ENCODE measurements at places on chromosomes 5 and 9.

DNA sequence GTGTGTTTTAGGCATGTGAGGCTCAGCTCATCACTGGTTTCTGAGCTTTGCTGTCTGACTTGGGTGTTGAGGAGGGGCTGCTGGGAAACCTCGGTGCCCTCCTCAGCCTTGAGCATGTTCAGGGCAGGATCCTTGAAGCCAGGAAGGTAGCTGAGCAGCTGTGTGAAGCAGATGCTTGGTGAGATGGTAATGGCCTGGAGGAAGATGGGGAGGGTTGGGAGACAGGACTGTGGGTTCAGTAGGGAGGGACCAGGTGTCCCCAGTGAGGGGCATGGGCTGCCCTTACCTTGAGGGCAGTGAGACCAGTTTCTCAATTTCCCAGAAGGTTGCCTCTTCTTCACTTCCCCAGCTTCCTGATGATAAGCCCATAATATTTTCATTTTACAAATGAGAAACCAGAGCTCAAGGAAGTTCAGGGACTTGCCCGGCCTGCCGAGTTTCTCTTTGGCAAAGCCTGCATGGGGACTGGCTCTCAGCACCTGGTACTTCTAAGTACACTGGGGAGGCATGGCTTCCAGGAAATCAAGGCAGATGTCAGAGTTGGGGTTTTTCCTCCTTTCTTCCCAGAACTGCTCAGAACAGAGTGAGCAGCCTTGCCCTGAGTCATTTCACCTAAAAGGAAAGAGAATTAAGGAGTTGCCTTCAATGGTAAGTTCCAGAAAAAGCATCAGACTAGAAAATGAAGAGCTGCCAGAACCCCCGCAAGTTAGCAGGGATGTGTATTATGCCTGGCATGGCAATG, 225.7 kb downstream of the MAST4 start:
- DNase-seq = no peak

- DNase-seq = no peak
These were observed 535.6 kb upstream of the MEF2C start for GRCh38 chr5:89418407-89419085.

DNA sequence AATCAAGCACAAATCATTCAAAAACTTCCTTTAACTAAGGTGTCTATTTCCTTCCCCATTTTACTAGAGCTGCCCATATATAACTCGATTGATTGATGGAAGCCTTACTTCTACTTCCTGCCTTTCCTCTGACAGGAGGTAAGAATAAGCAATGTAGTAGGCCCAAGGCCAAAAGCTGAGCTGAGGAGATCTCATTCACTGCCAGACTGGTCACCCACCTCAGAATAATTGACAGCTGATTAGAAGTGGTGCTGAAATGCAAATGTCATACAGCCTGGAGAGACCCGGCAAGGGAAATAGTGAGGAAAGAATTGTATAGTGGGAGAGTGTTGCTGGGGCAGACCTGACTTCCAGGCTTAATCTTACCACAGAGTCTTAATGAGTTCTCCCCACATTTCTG, 239.9 kb downstream of the SAXO1 start:
- DNase-seq = no peak

DNA sequence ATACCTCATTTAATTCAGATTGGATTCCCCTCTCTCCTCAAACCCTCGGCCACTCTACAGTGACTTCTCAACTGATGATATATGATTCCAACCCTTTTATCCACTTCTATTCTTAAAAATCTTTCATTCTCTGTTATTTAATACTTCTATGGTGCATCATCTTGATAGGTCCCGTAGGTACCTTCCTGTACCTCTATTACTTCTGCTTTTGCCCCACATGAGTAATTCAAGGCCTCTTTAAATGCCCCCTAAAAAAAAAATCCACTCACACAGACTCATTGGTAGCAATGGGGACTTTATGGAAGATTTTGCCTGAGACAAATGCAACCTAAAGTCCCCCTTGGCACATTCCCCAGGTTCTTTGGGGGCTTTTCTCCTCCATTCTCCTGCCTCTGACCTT, 54.3 kb downstream of the FAM81B start:
- no peak for DNase-seq

DNA sequence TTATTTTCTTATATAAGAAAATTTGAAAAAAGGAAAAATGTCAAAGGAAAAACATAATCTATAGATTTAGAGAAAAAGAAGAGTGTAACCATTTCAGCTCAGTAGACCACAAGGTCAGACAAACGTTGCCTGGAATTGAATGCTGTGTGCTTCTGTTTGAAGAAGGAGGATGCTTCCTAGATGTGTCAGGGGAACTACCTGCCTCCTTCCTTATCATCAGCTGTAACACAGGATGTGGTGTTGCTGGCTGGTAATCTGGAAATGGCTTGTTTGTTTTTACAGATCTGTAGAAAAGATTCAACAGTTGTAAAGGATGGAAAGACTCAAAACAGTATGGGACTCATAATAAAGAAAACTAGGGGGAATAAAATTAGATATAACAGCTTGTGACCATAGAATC, 160.7 kb upstream of the MEF2C start:
- DNase-seq = no peak

DNA sequence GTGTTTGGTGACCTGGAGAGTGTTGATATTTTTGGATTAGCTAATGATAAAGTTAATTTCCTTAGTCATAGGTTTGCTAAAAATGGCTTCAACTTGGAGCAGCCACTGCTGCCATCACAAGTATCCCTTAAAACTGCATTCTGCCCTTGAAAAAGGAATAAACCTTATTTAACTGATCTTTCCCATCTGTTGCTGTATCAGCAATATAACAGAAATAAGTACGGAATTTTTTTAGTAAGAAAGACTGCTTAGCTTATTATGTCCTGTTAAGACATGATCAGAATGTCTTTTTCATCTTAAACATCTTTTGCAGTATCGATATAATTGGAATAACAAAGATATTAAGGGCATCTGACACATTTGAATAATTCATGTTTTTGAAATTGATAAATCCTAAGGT, 75.7 kb downstream of the LNPEP start:
- DNase-seq = no peak

- DNase-seq = no peak
These were observed 105.7 kb downstream of the TMC1 start for GRCh38 chr9:72627147-72627546.

- no peak for DNase-seq
These were observed 664.9 kb downstream of the TAF11L14 start for GRCh38 chr5:18299166-18299565.

GRCh38 chr9:83425240-83425639, 113.0 kb downstream of the FRMD3 start:
- DNase-seq = no peak

DNA sequence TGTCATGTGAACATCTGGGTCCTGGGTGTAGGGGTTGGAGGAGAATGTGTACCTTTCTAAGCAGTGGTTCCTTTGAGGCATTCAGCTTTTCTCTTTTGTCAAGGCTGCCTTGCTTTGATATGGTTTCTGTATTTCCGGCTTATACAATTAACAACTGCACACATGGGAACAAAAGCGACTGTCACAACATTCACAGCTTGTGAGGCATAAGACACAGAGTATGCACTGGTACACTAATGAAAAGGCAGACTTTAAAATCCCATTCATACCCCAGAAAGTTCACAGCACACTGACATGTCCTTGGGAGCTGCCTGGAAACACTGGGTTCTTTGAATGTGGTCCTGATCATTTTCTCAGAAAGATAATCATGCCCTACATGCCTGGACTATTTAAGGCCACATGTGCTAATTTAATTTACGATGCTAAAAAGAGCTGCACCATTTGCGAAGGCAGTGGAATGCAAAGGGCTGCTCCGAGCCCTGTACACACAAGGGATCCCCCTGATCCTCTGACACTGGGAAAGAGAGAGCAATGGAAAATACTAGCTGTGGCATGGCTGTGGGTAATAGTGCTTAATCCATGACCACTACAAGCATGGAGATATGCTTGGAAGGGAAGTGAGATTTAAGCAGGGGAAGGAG, 131.8 kb downstream of the EFNA5 start:
- no peak for DNase-seq

- no peak for DNase-seq
These were observed 87.5 kb downstream of the TTLL11 start for GRCh38 chr9:122005597-122005996.

- no peak for DNase-seq
These were observed 37.3 kb downstream of the DMGDH start for GRCh38 chr5:79032031-79032695.

DNA sequence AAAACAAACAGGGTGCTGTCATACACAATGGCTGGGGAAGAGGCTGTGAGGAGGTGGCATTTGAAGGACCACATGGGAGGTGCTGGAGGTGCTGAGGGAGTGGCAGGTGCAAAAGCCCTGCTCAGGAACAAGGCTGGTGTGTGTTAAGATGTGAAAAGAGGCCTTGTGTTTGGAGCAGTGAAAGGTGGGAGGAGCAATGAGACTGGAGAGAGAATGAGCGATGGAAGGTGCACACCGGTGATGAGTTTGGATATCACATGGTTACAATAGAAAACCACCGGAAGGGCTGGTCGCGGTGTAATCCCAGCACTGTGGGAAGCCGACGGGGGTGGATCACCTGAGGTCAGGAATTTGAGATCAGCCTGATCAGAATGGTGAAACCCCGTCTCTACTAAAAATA, 9.2 kb upstream of the FIBCD1 start:
- no peak for DNase-seq

DNA sequence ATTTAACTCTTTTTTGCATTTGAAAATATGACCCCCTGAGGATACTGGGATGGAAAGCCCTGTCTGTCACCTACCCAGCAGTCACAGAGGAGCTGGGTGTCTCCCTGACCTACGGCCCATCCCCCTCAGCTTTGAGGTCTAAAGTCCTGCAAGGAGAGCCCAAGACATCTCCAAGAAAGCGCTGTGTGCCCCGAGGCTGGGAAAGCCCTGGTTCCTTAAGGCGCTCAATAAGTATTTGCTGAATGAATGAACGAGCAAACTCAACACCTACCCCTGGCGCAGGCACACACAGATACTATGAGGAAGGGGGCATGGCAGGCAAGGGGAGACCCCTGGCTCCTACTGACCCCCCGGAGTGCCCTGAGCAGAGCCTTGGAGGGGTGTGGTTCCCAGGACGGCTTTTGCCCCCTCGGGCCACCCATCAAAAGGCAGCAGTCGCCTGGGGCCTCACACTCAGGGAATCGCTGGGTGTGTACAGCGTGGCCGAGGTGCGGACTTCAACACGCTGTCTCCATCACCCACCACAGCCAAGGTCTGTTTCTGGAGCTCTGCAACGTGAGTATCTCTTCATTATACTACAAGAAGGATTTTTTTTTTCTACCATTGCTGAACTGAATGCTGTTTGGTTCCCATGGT, 211.6 kb downstream of the ERCC6L2 start:
- DNase-seq = no peak

DNA sequence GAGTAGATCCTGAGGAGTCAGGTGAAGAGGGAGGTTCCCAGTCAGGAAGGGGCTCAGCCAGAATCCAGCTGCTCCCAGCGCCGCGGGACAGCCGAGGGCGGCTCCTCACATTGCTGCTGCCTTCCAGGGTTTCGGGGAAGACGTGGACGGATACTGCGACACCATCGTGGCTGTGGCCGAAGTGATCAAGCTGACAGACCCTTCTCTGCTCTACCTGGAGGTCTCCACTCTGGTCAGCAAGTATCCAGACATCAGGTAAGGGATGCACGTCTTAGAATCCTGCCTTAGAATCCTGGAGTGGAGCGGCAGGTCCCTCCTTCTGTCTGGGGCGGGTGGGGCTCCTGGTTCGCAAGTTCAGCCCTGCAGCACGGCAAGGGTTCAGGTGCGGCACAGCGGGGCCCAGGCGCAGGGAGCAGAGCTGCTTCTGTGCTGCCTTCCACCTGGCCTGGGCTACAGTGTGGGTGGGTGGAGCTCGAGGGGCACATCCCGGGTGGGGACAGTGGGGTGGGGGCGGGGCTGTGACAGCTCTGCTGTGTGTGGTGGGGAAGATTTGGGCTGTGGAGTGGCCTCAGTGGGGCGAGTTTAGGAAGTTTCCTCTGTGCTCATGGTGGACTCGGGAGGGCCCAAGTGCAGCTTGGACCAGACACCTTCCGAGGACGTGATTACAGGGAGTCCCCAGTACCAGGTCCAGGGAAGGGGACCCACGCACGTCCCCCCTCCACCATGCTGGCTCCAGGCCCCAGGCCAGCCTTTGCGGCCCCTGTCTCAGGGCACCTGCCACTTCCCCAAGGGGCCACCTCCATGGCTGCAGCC, 22.8 kb downstream of the EXOC3 start:
- peak; percentile 51 for DNase-seq

GRCh38 chr9:138009803-138010690, 132.5 kb downstream of the CACNA1B start:
- DNase-seq = peak; percentile 50

DNA sequence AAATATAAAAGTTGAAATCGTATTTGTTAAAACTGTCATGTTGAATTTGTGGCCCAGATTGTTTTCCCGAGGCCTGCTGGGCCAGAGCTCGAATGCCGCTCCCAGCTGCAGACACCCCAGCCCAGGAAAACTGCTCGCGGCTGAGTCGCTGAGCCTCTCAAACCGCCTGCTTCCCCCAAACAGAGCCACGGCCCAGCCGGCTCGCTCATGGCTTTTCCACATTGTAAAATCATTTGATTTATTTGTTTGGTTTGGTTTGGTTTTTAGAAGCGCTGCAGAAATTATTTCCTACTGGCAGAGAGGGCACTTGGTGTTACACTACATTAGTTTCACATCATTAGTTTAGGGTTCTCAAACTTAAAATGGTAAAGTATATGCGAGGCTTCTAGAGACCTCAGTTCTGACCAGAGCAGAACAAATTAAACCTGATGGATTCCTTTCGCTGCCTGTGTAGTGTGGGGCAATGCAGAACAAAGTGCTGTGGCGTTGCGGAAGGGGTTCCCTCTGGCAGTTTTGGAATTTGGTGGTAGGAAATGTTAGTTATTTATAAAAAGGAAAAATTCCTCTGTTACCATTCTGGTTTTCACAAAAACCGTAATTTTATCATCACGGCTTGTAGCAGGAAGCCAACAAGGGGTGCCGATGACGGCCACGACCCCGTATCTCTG, 156.5 kb upstream of the PITX1 start:
- DNase-seq = no peak

- no peak for DNase-seq
These were observed 10.3 kb upstream of the STC2 start for GRCh38 chr5:173338380-173339015.

DNA sequence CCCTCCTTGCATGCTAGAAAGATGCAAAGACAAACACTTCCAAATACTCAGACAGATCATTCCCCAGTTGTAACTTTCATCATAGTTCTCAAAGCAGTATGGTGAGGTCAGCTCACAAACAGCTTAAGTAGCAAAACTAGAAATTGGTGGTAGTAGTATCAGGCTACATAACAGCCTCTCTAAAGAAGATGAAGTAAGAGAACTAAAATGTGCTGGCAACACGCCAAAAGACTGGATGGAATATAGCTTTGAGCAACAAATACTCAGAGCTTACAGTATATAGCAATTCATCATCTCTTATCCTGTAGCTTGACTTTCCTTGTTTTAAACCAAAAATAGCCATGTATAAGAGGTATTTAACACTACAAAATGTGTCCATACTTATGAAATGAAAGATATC, 7.5 kb downstream of the PFDN1 start:
- DNase-seq = no peak

GRCh38 chr9:129218272-129218625, 40.2 kb upstream of the IER5L start:
- no peak for DNase-seq

DNA sequence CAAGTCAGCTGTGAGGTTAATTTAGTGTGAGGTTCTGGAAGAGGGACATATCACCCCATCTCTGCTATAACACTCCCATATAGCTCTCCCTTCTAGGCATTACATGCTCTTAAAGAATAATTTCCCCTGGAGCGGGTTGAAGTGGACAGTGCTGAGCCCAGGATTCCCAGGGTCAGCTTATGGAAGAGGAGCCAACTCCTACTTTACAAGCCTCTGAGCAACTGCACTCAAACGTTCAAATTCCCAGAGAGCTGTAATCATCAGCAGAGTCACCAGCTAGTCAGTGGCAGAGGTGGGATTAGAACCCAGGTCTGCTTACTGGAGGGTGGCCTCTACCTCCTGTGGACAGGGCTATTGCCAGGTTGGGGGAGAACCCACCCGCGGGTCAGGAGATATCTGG, 1.4 kb downstream of the NEURL1B start:
- no peak for DNase-seq
